ENCODE measurements at places on chromosomes 3 and 15. TPM values are rescaled to one million over a fixed set of nuclear protein-coding genes. Genes with fewer than 3 reads are reported as not detected.

Gene FBXO40
- total RNA-seq: under 0.01 TPM

Gene SLITRK3
- not detected for total RNA-seq

Gene C3orf85
- not detected for total RNA-seq

Gene MAN2A2
- total RNA-seq: 33.3 TPM

Gene PAK6
- total RNA-seq: 17.7 TPM

Gene LRRC31
- total RNA-seq: not detected

Gene DENND4A
- 8.5 TPM for total RNA-seq

Gene SLTM
- 60.2 TPM for total RNA-seq

GRCh38 chr15:78004919-78005634 lies 72.4 kb downstream of the TBC1D2B start:
- no peak for DNase-seq

- DNase-seq: peak; percentile 94
These were observed 8.1 kb downstream of the SPATA12 start for GRCh38 chr3:57068437-57069089.

DNA sequence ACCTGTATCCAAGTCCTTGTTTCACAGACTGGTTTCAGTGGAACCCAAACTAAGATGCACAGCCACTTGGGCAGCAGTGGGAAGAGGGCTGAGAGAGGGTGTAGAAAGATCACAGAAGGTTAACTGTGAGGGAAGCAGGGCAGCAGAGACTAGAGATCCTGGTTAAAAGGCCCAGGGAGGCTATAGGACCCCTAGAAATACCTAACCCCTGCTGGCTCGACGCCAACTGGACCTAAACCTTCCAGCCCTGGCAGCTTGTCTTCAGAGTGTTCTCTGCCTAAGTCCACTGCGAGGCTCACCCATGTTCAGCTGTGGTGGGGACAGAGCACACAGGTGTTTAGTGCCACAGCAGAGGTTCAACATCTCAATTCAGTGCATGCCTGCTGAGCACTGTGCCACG lies 96.5 kb downstream of the ZNF621 start:
- DNase-seq: no peak

- no peak for DNase-seq
These were observed 22.7 kb downstream of the PSMD6 start for GRCh38 chr3:64000453-64001055.

- no peak for DNase-seq
These were observed 24.2 kb downstream of the KATNBL1 start for GRCh38 chr15:34185666-34186065.

GRCh38 chr3:128683957-128684356 lies 33.3 kb upstream of the RPN1 start:
- no peak for DNase-seq

DNA sequence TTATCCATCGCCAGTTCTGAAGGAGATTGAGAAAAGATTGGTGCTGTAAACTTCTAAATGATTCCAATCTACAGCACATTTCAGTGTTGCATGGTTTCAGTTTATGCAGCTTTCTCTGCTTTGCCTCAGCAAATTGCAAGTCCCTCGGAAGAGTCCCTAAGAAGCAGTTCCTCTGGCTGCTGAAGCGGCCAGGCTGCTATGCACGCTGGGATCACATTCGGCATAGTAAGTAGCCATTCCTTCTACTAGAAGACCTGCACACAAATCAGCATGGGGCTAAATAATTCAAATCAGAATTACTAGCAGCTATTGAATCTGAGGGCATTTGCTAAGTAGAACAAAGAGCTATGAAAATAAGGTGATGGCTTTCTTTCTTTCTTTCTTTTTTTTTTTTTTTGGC lies 769.5 kb downstream of the AGBL1 start:
- no peak for DNase-seq

DNA sequence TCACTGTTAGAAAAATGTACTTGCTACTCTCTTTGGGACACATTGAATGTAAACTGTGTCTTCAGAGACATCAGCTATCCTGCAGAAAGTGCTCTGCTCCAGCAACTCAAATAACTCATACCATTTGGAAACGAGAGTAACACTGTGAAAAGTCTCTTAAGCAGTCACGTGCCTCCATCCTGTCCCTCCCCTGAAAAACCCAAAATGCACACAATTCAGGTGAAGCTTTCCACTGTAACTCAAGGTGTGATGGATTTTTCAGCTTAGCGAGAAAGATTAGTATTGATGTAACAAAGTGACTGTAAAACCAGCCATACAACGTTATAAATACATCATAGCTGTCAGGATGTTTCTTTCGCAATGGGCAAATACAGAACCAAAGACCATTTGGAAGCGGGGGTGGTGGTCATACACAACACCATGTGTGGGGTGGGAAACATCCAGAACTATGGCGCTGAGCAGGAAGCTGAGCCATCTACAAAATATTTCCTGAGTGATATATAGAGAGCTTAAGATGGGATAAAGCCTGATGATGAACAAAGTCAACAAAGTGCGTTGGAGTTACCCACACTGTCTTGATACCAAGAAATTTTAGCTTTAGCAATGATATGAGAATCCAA lies 332.3 kb downstream of the FOXP1 start:
- no peak for DNase-seq

DNA sequence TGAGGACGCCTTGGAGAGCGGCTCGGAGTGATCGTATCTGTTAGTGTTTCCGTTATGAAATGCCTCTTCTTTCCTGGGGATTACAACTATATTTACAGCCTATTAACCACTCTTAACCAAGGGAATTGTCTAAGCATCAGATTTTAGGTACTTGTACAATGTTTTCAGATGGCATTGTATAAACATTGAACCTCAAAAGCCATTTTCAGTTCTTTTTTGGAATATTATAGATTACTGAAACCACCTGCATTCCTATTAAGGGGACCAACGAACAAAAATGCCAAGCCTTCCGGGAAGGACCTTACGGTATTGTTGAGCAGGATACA lies 1.1 kb downstream of the NEO1 start:
- DNase-seq: no peak

DNA sequence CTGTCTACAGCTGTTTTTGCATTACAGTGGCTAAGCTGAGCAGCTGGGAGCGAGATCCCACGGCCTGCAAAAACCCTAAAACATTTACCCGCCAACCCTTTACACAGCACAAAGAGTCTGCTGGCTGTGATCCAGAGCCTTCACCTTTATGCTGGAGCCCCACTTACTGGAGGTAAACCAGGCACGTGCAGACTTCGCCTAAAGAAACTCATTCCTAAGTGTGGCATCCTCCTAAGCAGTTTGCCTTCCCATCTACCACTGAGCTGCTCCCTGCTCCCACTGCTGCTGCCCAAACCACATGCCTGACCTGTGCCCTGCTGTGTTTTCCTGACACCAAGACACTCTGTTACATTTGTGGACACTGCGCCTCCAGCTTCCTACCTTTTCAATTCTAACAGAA lies 53.0 kb downstream of the CHSY1 start:
- no peak for DNase-seq

GRCh38 chr15:36024031-36024688 lies 478.2 kb upstream of the DPH6 start:
- no peak for DNase-seq

- no peak for DNase-seq
These were observed 38.9 kb upstream of the SNTN start for GRCh38 chr3:63613561-63613960.

DNA sequence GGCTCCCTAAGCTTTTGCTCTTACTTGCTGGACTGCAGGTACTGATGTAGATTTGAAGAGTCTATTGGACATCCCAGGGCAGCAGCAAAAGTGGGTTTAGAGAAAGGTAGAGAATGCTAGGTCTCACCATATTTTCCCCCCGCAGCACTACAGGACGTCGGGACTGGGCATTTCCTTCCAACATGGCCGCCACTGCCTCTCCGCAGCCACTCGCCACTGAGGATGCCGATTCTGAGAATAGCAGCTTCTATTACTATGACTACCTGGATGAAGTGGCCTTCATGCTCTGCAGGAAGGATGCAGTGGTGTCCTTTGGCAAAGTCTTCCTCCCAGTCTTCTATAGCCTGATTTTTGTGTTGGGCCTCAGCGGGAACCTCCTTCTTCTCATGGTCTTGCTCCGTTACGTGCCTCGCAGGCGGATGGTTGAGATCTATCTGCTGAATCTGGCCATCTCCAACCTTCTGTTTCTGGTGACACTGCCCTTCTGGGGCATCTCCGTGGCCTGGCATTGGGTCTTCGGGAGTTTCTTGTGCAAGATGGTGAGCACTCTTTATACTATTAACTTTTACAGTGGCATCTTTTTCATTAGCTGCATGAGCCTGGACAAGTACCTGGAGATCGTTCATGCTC lies 11.2 kb downstream of the CYP8B1 start:
- no peak for DNase-seq

GRCh38 chr3:59978979-59979378 lies 929.2 kb upstream of the CFAP20DC start:
- DNase-seq: no peak
